ENCODE measurements at places on chromosomes 12 and 14.

DNA sequence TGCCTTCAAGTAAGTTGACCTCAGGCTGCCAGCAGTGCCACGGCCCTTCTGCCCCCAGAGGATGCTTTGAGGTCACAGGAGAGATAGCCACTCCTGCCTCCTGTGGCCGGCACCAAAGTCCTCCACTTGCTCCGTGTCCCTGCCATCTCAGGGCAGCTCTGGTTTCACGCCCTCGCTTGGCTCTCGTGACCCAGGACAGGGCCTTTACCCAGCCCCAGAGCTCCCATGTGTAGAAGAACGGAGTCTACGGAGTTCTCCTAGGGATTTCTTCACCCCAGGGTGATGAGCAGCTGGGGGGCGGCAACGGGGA is 178.1 kb downstream of the ADGRD1 start:
- no peak for DNase-seq

DNA sequence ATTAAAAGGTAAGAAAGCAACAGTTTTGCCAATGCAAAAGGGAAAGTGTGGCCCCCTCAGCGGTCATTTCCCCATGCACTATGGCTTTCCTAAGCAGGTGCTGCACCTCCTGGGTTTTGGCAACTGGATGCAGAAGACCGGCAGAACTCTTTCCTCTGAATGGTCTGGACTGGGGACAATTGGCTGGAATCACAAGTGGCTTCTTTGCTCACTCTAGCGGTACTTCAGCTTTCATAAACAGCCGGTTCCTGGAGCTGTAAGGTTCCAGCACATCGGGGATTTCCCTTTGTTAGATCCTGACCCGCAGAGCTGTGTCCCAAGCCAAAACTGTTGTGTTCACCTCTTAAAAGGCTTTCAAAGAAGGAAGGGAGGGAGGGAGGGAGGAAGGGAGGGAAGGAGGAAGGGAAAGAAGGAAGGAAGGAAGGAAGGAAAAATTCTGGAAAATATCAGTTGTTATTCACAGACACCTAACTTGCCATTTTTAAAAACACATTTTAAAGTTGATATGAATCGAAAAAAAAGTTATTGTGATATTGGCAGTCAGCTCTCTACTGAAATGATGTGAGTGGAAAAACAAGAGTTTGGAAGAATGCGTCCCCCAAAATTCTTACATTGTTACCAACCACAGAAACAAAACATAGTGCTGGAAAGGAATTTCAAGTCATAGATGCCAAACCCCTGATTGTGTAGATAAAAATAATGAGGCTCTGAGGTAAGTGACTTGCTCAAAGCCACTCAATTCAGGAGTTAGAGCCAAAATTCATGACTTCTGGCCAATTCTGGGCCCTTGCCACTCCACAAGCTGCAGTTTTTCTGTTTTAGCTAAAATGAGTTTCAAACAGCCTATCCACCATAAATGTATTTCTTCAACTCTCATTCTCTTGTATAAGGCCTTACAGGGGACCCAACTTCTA is 220.6 kb upstream of the HMGA2 start:
- no peak for DNase-seq

DNA sequence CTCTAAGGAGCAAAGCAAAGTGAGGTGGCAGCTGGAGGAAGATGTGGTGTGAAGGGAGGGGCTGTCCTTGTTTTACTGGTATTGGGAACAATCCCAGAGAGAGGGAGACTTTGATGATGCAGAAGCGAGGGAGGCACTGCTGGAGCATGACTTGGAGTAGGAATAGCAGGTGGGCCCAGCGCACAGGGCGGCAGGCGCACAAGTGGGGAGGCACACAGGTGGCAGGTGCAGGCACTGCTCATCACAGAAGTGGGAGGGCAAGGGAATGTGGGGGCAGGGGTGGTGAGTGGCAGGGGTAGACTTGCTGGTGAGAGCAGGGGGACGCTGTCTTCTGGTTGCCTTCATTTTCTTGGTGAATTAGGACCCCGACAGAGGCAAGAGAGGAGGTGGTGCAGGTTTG is 11.5 kb upstream of the IFI27 start:
- DNase-seq, result no peak

GRCh38 chr14:61502459-61503093 is 181.2 kb downstream of the PRKCH start:
- no peak for DNase-seq

GRCh38 chr12:92107094-92107493 is 38.6 kb downstream of the BTG1 start:
- no peak for DNase-seq

- DNase-seq, result no peak
Measured at GRCh38 chr12:122067966-122068365, 10.6 kb upstream of the MLXIP start.

GRCh38 chr12:52156311-52156710 is 35.5 kb downstream of the KRT80 start:
- no peak for DNase-seq

DNA sequence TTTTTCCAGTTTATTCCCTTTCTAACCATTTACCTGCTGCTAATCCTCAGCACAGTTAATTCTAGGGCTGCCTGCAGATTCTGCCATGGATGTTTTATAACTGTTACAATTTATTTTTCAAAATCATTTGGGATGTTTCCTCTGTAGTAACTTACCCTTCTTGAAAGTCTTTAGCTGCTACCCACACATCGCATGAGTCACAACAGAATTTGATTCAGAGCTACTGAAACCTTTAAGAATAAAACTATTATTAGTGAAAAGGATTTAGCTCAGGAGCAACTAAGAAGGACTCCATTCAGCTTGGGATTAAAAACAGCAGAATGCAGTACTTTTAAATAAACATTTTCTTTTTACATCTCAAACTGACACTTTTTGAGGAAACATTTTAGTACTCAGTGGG is 41.7 kb upstream of the RGS6 start:
- no peak for DNase-seq

DNA sequence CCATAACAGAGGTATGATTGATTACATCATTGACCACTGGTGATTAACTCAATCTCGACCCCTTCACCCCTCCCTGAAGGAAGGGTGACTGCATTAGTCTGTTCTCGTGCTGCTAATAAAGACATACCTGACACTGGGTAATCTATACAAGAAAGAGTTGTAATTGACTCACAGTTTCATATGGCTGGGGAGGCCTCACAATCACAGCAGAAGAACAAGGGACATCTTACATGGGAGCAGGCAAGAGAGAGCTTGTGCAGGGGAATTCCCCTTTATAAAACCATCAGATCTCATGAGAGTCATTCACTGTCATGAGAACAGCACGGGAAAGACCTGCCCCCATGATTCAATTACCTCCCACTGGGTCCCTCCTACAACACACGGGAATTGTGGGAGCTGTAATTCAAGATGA is 55.9 kb upstream of the TMCC3 start:
- DNase-seq, result no peak

DNA sequence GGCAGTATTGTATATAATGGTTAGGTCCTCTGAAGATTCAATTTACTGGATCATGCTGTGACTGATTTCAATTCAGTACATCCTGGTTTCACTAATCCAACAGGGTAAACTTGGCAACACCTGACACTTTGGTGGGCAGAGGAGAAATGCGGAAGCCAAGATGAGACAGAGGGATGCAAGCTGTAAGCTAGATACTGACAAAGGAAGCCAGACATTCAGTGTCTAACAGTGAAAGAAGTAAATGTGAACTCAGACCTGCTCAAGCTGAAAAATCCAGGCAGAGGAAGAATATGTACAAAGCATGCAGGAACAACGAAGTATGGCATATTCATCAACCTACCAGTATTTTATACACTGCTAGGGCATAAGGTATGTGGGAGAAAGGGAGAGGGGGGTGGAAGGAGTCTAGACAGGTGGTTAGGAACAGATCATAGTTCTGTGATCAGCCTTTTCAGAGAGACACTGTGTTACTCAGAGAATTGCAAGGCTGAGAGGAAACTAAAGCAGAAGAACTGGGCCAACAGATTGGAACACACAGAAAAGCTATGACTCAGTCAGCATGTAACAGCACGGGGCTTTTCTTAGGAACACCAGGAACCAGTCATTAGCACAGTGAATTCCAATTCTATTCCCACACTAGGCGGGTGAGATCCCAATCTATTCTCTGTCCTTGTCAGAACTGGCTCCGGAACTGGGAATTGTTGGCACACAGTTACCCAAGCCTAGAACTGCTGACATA is 40.3 kb downstream of the NELL2 start:
- DNase-seq, result no peak

- no peak for DNase-seq
Measured at GRCh38 chr14:70807898-70808415, 1.4 kb downstream of the MAP3K9 start.

DNA sequence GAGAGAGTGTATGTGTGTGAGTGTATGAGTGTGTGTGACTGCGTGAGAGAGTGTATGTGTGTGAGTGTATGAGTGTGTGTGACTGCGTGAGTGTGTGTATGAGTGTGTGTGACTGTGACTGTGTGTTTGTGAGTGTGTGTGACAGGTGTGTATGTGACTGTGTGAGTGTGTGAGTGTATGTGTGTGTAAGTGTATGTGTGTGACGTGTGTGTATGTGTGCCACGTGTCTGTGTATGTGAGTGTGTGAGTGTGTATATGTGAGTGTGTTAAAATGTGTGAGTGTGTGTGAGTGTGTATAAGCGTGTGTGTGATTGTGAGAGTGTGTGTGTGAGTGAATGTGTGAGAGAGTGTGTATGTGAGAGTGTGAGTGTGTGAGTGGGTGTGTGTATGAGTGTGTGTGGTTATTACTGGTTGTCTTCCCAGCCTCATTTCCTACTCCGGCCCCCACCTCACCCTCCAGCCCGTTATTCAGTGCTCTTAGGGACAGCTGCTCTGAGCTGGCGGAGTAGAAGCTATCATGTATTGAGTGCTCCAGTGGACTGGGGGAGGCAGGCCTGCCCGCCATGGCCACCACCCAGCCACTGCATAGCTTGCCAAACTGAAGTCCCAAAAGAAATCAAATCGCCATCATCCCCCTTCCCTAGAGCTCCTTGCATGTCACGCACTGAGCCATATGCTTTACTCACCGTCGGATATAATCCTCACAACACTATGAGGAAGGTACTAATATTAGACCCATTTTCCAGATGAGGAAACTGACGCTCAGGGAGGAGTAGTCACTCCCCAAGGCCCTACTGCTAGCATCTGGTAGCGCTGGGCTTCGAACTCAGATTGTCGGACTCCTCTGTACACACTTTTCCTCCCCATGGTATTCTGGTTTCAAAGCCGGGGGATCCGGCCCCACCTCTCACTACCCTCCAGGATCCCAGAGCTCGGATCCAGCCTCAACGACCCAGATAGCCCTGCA is 10.3 kb upstream of the MYL2 start:
- DNase-seq, result no peak

- no peak for DNase-seq
Measured at GRCh38 chr14:89258728-89259273, 158.2 kb downstream of the FOXN3 start.

GRCh38 chr12:22284871-22285270 is 49.6 kb downstream of the ST8SIA1 start:
- no peak for DNase-seq

- no peak for DNase-seq
Measured at GRCh38 chr12:86496595-86496994, 240.4 kb upstream of the MGAT4C start.
